Left colon (tissue), 2 donors: ENCODE measurements at places on chromosomes 5 and 9.

DNA sequence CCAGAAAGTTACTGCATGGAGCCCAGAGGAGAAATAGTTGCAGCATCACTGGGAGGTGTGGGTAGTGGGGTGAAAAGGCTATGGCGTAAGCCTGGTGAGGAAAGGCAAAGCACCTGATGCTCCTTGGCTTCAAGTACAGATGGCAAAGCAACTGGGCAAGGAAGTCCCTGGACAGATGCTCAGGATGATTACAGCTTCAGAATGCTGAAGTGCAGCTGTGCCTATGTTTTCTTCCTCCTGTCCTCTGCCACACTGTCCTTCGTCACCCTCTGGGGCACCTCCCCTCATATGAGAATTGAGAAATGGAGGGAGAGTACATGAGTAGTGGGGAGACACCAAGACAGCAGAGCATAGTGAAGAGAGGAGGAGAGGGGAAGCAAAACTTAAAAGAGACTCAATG lies 328.0 kb downstream of the PDE4D start:
- no peak for DNase-seq

- peak; percentile 74 for DNase-seq
Observed at GRCh38 chr9:136881691-136882108, 4.6 kb upstream of the TRAF2 start.

DNA sequence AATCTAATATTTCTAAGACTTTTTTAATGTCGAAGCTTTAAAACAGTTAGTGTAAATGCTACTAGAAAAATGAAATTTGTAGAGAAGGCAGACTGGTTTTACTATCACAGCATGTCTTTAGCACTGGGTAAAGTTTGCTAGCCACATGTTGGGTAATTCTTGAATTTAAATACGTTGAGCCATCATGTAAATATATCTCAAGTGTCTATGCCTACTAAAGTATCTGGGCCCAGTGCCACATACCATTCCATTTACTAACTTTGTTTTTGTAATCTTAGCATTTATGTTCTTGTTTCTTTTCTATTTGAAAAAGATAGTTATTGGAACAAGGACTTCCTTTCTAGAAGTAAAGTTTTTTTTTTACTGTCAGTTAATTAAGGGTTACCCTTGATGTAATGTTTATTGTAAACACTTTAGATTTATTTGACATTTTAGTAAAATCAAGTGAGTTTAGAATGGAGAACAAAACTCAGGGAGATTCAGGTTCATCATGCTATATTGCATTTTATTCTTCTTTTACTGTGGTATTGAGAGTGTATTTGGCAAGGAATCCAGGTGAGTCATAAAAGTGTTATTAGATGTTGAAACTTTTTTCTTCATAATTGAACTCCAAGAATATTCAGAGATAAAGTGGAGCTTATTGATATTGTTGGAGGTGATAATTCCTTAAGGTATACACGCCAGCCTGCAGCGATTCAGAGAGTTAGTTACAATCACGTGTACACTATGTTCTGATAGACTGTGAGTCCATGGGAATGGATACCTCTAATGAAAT lies 182.4 kb downstream of the CCDC171 start:
- no peak for DNase-seq

- no peak for DNase-seq
Observed at GRCh38 chr5:177194268-177194667, 60.7 kb downstream of the NSD1 start.

DNA sequence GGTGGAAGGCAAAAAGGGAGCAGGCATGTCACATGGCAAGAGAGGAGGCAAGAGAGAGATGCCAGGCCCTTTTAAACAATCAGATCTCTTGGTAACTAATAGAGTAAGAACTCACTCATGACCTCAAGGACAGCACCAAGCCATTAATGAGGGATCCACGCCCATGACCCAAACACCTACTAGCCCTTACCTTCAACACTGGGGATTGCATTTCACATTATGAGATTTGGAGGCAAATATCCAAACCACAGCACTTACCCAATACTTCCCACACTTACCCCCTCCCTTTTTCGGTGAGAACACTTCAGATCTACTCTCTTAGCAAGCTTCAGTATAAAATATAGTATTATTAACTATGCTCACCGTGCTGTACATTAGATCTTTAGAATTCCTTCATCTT lies 41.9 kb downstream of the ZNF354A start:
- no peak for DNase-seq

DNA sequence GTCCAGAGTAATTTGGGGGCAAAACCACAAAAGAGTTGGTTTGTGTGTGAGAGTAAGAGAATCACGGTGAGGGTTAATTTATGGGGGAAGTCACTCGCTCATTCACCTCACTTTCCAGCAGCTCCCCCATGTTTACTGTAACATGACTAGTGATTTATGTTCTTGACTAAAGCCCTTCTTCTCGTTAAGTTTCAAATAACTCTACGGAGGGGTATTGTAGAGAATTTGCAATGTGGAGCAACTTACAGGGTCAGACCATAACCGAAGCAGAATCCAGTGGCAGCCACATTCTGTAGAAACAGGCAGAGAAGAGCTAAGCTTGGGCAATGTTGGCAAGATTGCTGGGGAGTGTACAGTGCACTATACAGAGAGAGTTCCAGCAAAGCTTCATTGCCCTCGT lies 760.6 kb downstream of the IRX1 start:
- no peak for DNase-seq

DNA sequence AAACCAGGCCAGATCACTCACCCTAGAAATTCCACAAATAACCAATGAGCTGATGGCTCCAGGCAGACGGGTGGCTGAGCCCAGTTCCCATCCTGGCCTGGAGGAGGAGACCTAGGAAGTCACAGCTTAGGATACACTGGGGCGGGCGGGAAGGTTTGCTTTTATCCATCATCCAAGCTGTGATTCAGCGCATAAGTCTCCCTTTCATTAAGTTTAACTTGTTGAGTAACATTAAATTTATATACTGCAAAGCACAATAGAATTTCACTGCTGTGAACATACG lies 55.7 kb downstream of the THBS4 start:
- no peak for DNase-seq
